Epithelial cell of esophagus (primary cell): ENCODE measurements at places on chromosomes 1 and 21.

- no peak for DNase-seq
Observed at GRCh38 chr21:31830701-31831100, 42.1 kb upstream of the HUNK start.

DNA sequence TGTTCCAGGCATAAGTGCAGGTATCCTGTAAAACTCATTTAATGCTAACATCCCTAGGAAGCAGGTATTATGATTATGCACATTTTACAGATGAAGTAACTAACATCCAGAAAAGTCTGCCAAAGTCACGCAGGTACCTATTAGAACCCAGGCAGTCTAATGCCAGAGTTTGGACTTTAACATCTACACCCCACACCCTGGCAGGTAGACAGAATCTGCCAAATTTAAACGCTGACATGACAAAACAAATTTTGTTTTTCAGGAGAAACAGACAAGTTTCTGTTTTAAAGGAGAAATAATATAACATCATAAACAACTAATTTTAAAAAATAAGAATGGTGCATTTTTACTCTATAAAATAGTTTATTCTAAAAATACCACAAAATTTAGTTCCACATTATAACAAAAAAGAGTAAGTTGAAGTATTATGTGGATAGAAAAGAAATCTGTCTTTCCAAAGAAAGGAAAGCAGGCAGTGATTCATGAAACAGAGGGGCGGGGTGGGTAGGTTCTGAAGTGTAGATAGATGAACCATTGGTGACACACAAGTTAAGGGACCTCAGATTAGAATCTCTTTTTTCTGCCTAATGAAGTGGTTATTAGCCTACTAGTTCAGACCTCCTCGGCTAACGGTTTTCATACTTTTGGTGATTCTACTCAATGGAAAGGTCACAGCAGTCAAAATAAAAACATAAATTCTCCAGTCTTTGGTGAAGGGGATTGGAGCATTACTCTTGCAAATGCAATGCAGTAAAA, 1.7 kb downstream of the ASPM start:
- DNase-seq: peak; percentile 51

GRCh38 chr1:224850446-224850845, 79.0 kb upstream of the DNAH14 start:
- no peak for DNase-seq

DNA sequence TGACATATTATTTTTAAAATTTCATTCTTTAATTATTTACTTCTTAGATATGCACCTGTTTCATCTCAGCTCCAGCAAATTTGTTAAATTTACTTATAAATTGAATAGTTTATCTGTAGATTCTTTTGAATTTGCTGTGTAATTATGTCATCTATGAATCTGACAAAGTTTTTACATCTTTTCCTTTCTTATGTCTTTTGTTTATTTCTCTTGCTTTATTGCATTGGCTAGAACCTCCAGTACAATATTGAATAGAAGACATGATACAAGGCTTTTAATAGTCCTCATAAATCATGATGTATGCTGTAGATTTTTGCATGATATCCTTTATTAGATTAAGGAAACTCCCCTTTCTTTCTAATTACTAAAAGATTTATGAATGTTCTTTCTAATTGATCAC, 20.8 kb downstream of the CR1 start:
- DNase-seq: no peak

DNA sequence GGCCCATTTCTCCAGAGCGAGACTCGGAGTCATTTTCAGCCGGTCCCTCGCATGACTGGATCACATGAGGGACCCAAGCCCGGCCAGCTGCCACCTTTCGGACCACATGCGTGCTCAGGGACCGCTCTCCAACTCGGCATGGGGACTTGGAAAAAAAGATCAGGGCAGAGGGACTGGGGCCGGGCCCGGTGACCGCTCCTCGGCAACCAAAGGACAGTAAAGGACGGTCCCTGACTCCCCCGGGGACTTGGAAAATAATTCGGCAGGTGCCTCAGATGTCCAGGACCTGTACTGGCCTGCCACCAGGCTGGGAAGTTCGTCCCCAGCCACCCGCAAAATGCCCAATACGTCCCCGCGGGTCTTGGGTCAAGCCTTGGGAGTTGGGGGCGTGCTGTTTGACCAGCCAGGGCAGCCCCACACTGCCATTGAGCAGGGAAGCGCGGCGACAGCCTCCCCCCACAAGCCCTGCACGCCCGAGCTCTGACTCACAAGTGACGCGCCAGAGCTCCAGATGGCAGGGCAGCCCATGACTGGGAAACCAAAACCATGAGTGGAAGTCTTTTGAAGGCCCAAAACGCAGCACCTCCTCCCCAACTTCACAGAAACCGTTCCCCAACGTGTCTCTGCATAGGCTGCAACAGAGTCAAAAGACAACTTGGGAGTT, 134.5 kb downstream of the LIPI start:
- no peak for DNase-seq

- DNase-seq: no peak
Observed at GRCh38 chr1:242120432-242120831, 121.5 kb upstream of the MAP1LC3C start.

DNA sequence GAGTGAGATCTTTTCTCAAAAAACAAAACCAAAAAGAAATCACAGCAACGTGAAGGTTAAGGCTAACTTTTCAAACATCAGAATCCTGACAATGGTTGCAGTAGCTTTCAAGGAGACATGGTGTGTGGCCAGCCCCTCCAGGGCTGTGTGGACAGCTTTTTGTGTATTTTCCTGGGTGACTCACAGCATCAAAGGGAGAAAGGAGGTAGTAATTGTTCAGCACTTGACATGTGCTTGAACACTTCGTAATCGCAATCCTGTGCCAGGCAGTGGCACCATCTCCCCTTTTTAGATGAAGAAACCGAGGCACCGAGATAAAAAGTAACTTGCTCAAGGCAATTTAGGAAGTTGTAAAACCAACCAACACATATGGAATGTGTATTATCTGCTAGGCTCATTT, 10.3 kb downstream of the NBL1 start:
- peak; percentile 48 for DNase-seq

DNA sequence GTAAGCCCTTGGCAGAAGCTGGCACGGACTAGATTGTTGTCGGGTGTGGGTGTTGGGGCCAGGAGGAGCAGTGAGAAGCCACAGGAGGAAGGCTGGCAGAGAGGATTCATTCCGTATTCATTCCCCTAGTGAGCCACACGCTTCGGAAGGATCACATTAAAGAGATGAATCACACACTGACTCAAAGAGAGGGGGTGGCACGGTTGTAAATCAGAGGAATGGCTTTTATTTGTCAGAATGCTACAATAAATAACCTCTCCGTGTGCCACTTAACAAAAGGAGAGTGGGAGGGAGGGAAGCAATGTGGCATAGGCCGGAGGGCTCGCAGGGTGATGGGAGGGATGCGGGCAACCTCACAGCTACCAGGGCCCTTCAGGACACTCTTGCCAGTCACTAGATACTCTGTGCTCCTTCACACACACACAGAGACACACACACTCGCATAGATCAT, 135.5 kb downstream of the HIVEP3 start:
- peak; percentile 93 for DNase-seq

GRCh38 chr1:111436726-111437125, 9.2 kb upstream of the OVGP1 start:
- peak; percentile 43 for DNase-seq

- DNase-seq: no peak
Observed at GRCh38 chr1:180562640-180563025, 3.9 kb downstream of the OVAAL start.

DNA sequence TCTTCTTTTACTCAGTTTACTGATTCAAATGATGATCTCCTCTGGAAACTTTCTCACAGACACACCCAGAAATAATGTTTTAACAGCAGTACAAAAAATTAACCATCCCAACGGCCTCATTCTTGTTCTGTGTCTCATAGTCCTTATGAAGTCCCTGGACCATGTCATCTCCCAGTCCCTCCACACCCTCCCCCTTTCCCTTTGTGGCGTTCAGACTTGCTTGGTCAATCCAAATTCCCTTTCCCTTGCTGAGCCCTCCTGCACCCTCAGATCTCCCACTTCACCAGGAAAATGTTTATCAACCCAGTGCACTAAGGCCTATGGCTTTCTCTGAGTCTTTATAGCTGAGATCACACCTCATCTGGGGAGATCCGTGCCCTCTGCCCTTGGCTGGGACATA, 85.9 kb downstream of the CENPF start:
- DNase-seq: no peak

- DNase-seq: peak; percentile 13
Observed at GRCh38 chr1:198667186-198667585, 28.3 kb downstream of the PTPRC start.

- no peak for DNase-seq
Observed at GRCh38 chr1:166073489-166073888, 93.3 kb downstream of the FAM78B start.

DNA sequence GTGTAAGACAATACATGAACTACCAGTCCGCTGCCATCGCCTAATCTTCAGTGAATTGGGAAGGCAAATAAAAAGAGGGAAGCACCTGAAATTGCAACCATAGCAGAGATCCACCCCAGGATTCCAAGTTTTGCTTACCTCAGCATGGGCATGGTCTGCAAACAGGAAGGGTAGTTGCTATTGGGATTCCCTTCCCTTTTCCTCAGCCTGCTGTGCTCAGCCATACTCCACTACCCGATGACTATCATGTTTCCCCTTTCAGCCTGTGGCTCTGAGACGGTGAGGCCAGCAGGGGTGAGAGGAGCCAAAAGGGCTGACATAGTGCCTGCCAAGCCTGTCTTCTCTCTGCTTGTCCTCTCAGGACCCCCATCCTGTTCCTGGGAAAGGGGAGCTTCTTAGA, 64.2 kb downstream of the GPR137B start:
- DNase-seq: no peak

GRCh38 chr21:45333583-45334121, 46.0 kb upstream of the POFUT2 start:
- peak; percentile 48 for DNase-seq

- no peak for DNase-seq
Observed at GRCh38 chr1:225928186-225929175, 4.4 kb upstream of the PYCR2 start.

DNA sequence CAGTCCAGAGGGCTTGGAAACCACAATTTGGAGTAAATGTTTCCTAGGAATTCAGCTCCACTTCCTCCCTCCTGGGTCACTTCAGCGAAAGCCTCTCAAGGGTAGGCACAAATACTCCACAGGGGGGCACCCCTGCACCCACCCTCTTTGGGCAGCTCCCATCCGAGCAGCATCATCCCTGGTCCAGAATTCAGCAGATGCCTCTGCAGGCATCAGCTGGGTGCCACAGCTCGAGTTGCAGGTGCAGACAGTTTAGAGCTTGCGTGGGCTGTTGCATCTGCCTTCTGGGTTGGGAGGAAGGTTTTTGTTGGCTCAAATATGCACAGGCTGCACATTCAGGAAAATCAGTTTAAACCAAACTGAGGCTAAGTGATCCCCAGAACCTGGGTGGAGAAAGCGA, 25.0 kb downstream of the KANK4 start:
- peak; percentile 25 for DNase-seq

DNA sequence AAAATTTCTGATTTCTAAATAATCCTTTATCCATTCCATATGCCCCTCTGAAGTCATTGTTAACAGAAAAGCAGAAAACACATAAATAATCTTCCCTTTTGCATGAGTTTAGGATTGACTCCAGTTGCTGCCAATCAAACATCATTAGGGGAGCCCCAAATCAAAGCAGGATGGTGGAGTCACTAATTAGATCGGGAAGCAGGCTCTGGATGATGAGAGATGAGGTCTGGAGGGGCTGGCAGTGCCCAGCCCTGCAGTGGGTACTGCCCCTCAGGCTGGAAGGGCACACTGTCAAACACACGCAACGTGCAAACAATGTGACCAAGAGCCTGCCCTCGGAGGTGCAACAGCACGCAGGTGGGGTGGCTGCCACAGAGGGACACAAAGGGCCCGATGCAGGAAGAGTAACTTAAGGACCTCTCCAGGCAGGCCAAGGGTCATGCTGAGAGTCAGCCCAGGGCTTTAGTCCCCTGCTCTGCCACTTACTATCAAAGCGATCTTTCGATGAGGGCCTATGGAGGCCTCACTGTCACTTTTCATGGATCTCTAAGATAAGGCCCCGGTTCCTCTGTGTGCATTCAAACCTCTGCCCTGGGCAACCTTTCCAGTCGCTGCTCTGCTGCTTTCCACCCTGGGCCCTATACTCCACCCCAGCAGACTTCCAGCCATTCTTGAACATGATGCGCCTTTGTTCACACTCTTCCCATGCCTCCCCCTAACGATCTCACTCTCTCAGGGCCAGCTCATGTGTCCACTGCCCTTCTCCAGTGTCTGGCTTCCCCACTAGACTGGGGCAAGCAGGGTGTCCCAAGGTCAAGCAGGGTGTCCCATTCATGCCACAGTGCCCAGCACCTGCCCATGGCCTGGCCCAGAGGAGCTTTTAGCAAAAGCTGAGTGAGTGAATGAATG, 98.9 kb downstream of the DMRTB1 start:
- no peak for DNase-seq

DNA sequence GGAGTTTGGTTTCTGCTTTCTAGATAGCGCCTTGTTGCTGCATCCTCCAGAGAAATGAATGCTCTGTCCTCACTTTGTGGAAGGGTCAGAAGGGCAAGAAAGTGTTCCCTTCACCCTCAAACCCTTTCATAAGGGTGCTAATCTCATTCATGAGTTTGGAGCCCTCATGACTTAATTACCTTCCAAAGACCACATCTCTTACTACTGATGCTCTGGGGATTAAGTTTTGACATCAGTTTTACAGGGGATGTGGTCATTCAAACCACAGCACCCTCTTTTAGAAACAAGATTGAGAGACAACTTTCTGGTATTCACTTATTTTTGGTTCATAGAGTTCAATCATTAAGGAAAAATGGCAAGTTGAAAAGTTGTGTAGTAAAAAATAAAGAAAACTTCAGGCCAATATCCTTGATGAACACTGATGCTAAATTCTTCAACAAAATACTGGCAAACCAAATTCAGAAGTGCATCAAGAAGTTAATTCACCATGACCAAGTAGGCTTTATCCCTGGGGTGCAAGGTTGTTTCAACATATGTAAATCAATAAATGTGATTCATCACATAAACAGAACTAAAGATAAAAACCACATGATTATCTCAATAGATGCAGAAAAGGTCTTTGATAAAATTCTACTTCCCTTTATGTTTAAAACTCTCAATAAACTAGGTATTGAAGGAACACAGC, 442.1 kb downstream of the PTBP2 start:
- DNase-seq: no peak

DNA sequence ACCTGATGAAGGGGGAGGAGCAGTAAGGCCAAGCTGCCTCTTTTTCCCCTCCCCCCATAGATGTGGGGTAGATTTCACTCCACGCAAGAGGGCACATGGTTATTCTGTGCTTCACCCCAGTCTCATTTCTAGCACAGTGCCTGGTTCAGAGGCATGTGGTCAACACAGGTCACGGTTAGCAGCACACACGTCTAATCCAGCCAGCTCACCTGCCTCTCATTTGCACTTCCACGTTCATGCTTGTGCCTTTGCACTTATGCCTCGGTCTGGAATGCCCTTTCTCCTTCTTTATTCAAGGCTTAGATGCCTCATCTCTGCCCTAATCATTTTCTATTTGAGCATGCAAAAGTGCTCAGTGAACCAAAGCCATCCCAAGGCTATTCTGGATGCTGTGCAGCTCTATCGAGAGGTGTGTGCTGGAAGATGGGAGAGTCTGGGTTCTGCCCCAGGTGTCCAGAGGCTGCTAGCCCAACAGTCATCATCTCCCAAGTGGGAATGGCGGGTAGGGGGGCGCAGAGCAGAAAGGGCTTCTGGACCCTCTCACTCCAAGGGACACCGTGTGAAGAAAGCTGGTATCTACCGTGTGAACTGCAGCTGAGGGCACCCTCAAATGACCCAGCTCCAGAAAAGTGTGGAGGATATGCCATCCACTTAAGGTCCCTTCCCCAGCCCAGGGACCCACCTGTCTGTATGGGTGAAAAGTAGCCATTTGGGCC, 2.1 kb upstream of the A3GALT2 start:
- DNase-seq: no peak
